ENCODE measurements at places on chromosomes 1 and 21.

DNA sequence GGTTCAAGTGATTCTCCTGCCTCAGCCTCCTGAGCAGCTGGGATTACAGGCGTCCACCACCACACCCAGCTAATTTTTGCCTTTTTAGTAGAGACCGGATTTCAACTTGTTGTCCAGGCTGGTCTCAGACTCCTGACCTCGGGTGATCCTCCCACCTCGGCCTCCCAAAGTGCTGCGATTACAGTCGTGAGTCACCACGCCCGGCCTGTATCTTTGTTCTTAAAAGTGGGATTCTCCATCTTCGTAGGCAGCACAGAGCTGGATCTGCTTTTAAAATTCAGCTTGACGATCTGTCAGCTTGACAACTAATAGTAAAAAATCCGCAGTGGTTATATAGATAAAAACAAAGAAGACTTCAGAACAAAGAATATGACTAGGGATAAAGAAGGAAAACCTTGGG is 2.8 kb upstream of the GNG4 start:
- no peak for DNase-seq

DNA sequence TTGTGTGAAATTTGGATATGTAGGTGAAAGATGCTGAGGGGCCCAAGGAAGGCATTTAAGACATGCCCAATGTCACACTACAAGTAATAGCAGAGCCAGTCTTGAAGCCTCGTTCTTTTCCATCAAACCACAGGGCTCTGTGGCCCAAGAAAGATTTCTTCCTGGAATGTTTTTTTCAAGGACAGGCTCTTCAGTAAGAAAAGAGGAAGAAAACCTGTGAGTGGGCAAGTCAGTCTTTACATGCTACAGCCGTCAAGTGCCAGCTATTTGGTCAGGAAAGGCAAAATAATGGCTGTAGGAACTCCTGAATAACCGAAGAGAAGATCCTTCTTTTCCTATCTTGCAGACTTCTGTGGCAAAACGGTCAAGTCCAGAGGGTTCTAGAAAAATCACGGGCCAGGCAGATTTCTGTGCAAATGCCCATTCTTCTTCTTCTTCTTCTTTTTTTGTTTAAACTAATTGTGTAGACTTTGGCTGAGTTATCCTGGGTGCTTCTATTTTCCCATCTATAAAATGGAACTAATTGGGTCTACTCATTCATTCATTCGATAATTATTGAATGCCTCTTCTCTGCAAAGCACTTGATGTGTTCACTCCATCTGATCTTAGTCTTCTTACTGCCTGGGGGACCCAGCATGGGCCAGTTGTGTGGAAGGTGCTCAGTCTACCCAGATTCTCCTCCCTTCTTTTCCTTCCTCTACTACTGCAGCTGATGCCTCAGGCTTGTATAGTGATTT is 1.9 kb upstream of the ID3 start:
- DNase-seq = no peak

DNA sequence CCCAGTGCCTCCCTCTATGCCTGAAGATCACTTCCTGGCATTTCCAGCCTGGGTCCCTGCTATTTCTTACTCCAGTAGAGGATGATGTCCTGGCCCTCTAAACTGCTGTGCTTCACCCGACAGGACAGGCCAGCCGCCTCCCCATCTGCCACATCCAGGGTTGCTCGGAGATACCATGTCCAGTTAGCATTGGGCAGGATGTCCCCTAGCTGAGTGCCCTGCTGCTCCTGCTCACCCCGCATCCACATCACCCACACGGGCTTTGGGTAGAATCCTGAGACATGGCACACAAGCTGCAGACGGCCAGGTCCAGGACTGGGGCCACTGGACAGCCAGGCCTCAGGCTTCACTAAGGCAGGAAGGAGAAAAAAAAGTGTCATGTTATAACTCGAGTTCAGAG is 2.0 kb downstream of the CD1B start:
- DNase-seq = no peak

- DNase-seq = no peak
Observed at GRCh38 chr21:14740692-14741091, 194.6 kb upstream of the SAMSN1 start.

DNA sequence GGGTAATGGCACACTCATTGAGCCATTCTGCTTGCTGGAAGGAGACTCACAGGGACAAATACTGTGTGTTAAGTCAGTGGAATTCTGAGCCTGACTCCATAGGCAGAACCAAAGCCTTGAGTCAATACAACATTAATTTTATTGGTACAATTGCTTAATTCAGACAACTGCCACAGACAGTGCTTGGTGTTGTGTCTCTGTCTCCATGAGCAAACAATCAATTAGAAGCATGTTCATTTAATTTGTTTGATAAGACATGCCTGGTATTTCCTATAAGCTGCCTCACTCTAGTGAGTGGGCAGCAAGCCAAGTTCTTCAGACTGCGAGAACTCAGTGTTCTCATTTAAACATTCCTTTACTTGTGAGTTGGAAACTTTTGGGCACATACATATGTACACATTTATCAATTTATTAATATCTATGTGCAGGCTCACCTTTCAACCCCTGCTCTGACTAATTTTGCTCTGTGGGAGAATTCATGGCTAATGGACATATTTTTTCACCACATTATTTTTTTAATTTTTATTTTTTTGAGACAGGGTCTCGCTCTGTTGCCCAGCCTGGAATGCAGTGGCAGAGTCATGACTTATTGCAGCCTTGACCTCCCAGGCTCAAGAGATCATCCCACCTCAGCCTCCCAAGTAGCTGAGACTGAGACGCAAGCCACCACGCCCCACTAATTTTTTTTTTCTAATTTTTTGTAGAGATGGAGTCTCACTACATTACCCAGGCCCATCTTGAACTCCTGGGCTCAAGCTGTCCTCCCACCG is 4.5 kb upstream of the SRSF10 start:
- DNase-seq = no peak

DNA sequence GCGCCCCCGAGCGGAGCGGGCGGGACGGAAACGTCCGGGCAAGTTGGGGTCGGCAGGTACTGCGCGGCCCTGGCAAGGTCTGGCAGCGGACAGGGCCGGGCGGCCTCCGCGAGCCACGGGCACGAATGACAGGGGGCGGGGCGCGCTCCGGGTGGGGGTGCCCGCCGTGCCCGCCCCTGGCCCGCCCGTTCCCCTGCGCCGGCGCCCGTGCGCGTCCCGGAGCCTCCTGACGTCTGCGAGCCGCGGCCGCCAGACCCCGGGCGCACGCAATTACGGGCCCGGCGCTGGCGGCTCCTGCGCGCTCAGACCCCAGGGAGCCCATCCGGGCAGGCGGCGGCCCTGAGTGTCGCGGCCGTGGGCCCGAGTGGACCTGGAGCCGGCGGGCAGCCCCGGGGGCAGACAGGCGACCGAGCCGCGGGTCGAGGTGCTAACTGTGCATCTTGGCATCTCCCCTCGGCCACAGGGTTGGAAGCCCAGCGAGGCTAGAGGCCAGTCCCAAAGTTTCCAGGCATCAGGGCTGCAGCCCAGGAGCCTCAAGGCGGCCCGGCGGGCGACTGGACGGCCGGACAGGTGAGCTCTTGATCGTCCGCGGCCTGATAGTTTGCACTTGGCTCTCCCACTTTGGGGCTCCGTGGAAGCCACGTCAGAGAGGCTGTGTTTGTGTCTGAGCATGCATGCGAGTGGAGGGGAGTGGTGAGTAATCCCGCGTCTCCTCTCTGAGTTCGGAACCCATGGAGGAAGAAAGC is 918 bp downstream of the MIB2 start:
- no peak for DNase-seq

Measured in hindlimb muscle (tissue), 1 donor.